Trophoblast cell (in vitro differentiated cells and primary cell): ENCODE measurements at places on chromosomes 7 and 10.
A peak's percentile ranks its signal among the peaks of the same experiment; 100 is the strongest.

- peak; percentile 13 for DNase-seq
These were observed 288.3 kb downstream of the AHR start for GRCh38 chr7:17586711-17587110.

GRCh38 chr7:90879924-90880323, 283.8 kb downstream of the CDK14 start:
- DNase-seq = no peak

DNA sequence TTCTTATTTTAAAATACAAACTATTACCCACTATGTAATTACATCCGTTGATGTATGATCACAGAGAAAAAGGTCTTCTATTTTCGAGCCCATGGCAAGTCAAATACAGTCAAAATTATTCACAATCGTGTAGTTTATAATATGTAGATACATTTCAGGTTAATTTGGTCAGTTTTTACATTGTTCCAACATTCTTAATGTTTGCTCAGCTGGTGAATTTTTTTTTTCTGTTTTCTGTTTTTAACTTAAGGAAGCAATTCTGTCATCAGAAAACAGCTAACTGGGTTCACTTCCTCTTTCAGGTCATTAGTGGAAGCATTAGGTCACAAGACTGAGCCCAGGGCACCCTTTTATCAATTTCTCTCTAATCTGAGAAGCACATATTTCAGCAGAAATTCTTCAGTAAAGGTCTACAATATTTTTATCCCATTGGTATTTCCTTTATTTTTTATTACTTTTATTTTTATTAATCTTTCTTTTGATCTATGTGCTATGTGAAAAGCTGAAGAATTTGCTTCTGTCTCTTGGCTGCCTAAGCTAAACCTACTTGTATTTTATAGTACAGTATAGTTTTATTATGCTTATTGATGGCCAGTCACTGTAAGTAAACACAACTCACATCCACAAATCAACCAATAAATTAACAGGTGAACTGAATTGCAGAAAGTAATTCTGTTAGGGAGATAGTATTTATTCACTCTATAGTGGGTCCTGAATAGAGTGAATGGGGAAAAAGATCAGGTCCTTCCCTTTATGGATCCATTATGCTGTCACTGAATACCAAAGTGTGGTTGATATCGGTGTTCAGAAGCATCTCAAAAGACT, 84.6 kb downstream of the ICA1 start:
- DNase-seq = no peak

DNA sequence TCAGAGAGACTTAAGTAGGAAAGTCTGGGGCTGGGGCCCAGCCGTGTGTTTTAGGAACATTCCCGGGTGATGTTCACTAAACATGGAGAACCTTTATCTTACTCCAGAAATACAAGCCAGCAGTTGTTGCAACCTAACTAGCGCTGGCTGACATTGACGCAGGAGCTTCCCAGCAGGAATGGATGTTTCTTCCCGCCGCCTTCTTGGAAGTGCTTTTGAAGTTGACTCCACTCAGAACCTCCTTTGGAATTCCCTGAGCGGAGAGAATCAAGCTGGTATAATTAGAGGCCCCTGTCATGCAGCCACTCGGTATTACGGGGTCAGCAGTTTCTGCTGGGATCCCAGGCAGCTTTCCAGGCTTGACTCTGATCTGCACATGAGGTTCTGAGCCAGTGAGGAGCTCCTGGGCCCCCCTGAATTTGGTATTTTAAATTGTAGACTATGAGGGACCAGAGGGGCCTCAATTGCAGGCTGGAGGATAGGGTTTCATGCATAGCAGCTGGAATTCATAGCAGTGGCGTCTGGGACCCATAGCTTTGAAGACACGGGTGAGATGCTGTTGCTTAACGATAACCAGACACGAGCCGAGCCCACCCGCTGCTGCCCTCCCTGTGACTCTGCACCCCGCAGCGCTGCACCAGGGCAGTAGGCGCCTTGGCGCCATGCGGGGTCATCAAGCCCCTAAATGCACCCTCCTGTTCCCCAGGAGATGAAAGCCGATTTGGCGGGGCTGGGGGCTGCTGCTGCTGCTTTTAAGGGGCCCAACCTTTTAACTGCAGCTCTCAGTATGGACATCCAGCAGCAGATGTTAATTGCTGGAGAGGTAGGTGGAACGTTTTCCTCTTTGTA, 61.8 kb downstream of the EEPD1 start:
- no peak for DNase-seq

GRCh38 chr10:22612318-22612717, 102.1 kb downstream of the PIP4K2A start:
- DNase-seq = no peak

DNA sequence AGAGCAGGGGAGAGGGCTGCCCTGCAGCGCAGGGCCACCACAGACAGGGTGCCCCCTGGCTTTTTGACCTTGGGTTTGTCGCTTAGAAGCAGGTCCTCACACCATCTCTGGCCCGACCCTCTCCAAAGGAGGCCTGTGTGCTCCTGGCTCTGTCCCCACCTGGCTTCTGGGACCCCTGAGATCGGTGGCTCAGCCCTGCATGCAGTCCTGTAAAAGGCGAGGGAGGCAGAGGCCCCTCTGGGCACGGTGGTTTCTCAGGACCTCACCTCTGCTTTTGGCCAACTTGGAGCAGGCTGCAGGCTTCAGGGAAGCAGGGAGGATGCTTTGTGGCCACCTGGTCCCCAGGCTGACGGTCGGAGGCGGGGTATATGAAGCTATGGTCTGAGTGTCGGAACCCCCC, 21.4 kb downstream of the WDR86 start:
- no peak for DNase-seq

DNA sequence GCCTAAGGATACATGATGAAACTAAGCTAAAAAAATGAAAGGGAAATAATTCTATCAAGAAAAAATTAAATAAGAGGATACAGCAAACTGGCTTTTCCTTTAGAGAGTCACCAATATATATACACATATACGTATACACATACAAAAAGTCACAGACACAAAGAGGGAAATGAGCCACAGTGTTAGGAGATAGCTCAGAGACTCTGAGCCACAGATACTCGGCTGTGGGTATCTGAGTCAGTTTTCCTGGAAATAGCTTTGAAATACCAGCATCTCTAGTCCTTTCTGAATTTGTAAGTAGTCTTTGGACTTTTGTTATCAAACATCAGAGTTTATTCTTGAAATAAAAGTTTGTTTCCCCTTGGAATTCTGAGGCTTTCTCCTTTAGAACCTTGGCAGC, 111.8 kb downstream of the TBXAS1 start:
- peak; percentile 4 for DNase-seq

DNA sequence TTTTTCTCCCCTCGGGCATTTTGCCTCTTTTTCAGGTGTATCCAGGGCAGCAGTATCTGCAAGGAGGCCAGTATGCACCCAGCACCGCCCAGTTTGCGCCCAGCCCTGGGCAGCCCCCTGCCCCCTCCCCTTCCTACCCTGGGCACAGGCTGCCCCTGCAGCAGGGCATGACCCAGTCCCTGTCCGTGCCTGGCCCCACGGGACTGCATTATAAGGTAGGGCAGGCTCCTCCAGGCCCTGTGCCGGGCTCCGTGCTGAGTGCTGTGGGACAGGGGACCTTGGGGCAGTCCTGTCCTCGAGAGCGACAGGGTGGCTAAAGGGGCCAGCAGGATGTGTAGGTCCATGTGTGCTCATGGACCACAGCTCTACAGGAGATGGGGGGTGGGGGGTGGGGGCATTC, 10.6 kb downstream of the ZMIZ2 start:
- no peak for DNase-seq

- no peak for DNase-seq
These were observed 54.9 kb downstream of the ITIH5 start for GRCh38 chr10:7611909-7612308.

GRCh38 chr7:97772045-97772901, 40.4 kb downstream of the TAC1 start:
- DNase-seq = no peak

GRCh38 chr7:29622335-29623265, 59.0 kb downstream of the PRR15 start:
- peak; percentile 82 for DNase-seq

DNA sequence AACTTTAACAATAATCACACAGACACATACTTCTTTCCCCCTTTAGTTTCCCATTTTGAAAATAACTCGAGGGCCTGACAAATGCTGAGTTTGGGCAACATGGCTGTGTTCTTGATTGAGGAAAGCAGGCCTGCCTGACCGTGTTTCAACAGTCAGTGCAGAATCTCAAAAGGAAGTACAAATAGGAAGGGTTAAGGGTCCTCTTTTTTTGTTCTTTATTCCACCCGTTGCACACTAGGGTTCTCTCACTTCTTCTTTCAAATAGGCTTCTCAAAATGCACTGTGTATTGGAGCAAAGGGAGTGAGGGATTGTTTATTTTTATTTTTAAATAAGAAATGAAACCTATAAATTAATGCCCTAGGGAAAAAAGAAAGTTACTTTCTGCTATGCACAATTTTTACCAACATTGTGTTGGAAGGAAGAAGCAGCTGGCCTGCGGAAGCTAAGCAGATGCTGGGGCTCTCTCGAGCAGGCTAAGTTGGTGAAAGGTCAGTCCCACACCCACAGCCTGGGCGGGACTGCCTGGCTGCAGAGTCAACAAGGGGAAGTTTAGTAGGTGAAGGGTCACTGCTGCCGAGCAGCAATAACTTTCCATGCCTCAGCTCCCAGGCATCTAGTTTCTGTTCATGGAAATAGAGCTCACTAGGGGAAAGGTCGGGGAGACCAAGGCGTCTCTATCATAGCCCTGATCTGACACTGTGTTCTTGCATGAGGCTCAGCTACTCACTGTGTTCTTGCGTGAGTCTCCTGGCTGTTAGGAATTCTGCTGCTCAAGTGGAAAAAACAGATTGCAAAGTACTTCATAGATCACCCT, 12.2 kb upstream of the PDK4 start:
- peak; percentile 100 for DNase-seq

- DNase-seq = no peak
These were observed 9.8 kb downstream of the TMEM60 start for GRCh38 chr7:77788327-77788902.

- no peak for DNase-seq
These were observed 115.0 kb downstream of the SND1 start for GRCh38 chr7:127766831-127767459.

DNA sequence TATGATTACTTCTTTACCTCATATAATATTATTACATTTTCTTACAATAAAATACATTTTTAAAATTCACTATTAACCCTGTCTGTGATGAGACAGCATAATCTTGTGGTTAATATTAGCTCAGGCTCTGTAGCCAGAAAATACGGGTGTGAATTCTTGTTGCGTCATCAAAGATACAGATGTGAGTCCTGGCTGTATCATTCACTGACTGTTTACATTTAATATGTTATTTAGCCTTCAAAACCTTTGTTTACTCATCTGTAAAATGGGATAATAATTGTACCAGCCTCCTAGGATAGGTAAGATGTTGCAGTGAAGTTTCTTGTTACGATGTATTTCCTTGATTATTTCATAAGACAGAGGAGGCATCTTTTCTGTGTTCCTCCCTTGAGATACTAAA, 184.7 kb upstream of the PRPS1L1 start:
- no peak for DNase-seq

GRCh38 chr10:87546210-87546609, 41.5 kb downstream of the MINPP1 start:
- peak; percentile 28 for DNase-seq

GRCh38 chr10:84593506-84593905, 265.1 kb downstream of the CCSER2 start:
- DNase-seq = no peak

- DNase-seq = no peak
These were observed 267.2 kb downstream of the TFEC start for GRCh38 chr7:115763347-115763746.

DNA sequence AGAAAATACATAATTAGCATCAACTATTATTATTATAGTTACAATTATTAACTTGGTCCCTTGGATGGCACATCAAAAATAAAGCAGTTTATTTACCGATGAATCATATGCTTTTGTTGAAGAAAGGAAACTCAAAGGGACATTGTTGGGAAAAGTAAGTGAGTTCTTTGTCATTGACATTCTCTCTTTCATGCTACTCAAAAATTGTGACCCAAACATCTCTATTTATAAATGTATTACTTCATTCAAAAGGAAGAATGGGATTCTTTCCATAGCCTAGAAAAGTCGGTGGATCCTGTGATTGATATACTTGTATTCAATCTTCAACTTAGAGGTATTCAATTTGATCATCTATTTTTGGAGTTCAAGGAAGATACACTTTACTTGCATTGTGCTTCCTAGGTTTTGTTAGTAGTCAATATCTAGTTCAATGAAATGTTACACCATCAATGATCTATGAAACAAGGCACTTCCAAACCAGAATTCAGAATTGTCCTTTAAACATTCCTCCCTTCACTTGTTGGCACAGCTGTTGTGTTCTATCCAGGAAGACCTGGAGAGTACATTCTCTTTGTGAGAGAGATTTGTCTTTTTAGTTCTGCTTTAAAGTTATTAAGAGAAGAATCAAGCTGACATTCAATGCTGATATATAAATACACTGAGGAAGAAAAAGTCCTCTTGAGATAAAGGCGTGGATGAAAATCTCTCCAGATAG, 235.2 kb downstream of the TMEM26 start:
- no peak for DNase-seq

DNA sequence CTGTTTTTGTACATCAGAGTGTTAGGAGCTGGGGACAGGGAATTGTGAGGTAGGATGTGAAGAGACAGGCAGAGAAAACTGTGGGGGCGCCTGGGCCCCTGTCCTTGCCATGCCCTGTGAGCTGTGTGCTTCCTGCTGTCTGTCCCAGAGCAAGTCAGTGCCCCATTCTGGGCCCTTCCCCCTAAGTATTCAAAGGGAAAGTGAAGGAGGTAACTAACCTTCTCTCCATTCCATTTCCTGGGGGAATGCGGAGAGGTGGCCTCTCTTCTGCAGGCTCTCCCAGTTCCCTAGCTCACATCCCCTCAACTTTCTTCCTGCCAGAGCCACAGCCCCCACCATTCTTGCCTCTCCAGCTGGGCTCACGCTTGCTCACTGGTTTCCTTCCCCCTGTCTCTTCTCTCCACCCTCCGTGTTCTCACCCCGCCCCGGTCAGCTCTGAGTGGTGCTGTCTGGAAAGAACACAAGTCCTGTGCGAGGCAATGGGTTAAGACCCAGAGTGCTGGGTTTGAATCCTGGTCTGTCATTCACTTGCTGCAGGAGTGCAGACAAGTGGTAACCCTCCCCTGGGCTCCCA, 9.7 kb upstream of the VSIR start:
- DNase-seq = no peak

GRCh38 chr10:47195274-47195885, 104.6 kb upstream of the GDF10 start:
- no peak for DNase-seq

GRCh38 chr10:117367718-117368117, 7.5 kb downstream of the PDZD8 start:
- DNase-seq = no peak

GRCh38 chr7:8115547-8116402, 146.2 kb downstream of the ICA1 start:
- DNase-seq = no peak

GRCh38 chr7:101943889-101944600, 126.6 kb downstream of the CUX1 start:
- no peak for DNase-seq

- no peak for DNase-seq
These were observed 20.8 kb upstream of the CDK1 start for GRCh38 chr10:60757420-60757895.

DNA sequence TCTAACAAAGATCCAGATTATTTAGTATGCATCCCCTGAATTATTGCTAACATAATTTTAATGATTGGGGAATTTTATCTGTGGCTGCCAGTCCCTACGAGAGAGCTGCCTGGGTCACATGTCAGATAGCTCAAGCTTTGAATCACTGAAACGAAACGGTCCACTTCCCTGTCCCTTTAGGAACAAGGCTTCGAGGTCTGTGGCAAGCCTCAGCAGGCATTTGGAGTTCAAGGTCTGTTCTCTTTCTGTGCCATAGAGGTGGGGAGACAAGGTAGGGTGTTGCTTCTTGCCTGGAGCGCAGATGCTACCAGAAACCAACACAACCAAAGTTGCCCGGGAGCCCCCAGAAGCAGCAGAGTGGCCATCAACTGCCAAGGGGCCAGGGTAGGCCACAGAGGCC, 13.9 kb upstream of the SH2D4B start:
- no peak for DNase-seq
